Fibroblast of skin of right quadriceps (primary cell): ENCODE measurements at places on chromosomes 16 and 17.

DNA sequence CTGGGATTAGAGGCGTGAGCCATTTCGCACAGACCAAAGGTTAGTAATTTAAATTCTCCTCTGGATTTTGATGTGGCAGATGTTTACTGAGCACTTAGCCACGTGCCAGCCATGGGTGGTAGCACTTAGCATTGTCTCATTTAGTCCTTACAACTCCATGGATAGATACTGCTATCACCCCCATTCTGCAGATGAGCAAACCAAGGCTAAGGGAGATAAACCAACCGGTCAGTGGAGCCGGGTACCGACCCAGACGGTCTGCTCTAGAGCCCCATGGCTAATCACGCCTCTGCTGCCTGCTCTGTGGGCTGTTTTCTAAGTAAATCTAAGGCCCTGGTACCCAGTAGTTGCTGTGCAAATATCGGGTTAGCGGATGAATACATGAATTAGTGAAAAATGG is 12.6 kb upstream of the ADGRG1 start:
- no peak for DNase-seq

DNA sequence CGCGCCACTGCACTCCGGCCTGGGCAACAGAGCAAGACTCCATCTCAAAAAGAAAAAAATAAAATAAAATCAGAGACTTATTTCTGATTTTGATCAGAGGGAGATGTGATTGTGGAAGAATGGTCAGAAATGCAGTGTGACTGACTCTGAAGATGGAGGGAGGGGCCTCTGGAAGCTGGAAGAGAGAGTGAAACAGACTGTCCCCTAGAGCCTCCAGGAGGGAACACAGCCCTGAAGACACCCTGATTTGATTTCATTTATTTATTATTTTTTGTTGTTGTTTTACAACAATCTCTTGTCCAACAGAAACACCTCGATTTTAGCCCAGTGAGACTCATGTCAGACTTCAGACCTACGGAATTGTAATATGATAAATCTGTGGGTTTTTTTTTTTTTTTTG is 26.1 kb downstream of the BCL7C start:
- DNase-seq = no peak

DNA sequence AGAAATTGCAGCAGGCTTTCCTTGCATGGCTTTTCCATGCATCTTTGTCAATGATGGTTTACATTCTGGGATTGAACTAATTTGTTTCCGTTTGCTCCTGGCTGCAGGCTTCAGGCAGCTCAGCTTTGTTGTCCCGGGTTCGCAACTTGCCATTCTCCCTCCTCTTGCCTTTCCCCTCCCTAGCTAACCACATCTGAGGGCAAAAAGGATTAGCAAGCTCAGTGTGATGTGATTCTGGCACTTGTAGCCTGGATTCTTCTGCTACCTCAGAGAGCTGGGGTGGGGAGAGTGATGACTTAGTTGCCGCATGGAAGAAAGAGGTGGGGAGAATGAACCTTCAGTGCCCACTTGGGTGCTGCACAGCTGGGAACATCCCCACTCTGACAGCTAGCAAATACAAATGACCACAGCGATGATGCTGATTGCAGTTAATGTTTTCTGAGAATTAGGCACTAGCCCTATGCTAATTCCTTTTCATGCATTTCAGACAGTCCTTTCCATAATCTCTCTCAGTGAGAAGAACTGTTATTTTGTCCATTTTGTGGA is 120.2 kb upstream of the SALL1 start:
- no peak for DNase-seq

GRCh38 chr16:8585857-8586256 is 4.5 kb downstream of the TMEM114 start:
- DNase-seq = no peak
